ENCODE measurements at places on chromosomes 6 and 20.

DNA sequence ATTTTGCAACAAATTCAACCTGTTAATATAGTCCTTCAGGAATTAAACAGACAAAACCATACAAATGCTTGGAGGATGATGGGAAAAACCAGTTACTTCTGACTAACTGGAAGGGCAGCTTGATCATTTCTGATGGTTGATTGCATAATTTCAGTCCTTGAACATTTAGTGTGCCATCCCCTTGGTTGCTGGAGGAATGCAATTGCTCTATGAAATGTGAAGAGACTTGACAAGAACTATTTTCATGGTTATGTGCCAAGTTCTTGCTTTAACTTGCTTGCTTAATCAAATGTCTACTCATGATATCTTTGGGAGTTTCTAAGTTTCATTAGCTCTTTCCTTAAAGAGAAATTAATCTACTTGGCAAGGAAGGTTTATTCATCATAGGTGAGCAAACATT lies 45.2 kb downstream of the ANKEF1 start:
- peak overlapping the region; percentile 20 for H3K27ac ChIP-seq
- no peak for DNase-seq
- H3K4me3 ChIP-seq: no peak overlapping the region
- H3K27me3 ChIP-seq: no peaks in the 10 kb centered on the region

- no peaks in the 10 kb centered on the region for H3K27me3 ChIP-seq
- DNase-seq: no peak
- no peaks in the 10 kb centered on the region for H3K4me1 ChIP-seq
- no peaks in the 10 kb centered on the region for H3K36me3 ChIP-seq
Observed at GRCh38 chr6:103908898-103909297, 950.8 kb downstream of the HACE1 start.

GRCh38 chr6:154537511-154538325 lies 27.2 kb upstream of the CNKSR3 start:
- no peak overlapping the region for H3K4me3 ChIP-seq
- no peaks in the 10 kb centered on the region for H3K4me1 ChIP-seq
- DNase-seq: no peak

DNA sequence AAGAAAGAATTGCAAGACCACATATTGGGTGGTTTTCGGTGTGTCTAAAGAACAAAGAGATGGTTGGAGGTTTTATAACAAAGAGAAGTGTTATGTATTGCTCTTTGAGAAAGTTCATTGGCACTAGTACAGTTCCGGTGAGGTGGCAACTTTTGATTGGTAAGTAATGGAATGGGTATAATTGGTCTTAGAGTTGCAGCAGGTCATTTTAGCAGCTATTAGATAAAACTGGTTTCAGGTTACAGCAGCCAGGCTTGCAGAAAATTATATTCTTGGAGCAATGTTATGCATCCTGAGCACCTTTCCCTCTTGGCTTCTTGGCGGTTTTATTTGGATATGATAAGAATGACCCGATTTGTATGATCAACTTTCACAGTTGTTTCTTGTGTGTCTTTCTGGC lies 12.3 kb upstream of the SSTR4 start:
- H3K27me3 ChIP-seq: no peaks in the 10 kb centered on the region
- H3K27ac ChIP-seq: no peak overlapping the region
- DNase-seq: no peak
- no peak overlapping the region for H3K4me3 ChIP-seq

- H3K4me3 ChIP-seq: no peak overlapping the region
- no peak for DNase-seq
- no peaks in the 10 kb centered on the region for H3K27me3 ChIP-seq
Observed at GRCh38 chr6:148997865-148998264, 251.0 kb downstream of the UST start.

- no peaks in the 10 kb centered on the region for H3K27me3 ChIP-seq
- peaks cover 9% of the 10 kb centered on the region for H3K36me3 ChIP-seq
- H3K4me1 ChIP-seq: peaks cover 54% of the 10 kb centered on the region
- DNase-seq: no peak
- peak overlapping the region; percentile 98 for H3K27ac ChIP-seq
Observed at GRCh38 chr20:17971300-17972013, 2.6 kb downstream of the MGME1 start.

- no peaks in the 10 kb centered on the region for H3K27me3 ChIP-seq
- no peak for DNase-seq
- no peak overlapping the region for H3K27ac ChIP-seq
- no peaks in the 10 kb centered on the region for H3K4me1 ChIP-seq
Observed at GRCh38 chr6:132298344-132298949, 102.8 kb downstream of the MOXD1 start.

DNA sequence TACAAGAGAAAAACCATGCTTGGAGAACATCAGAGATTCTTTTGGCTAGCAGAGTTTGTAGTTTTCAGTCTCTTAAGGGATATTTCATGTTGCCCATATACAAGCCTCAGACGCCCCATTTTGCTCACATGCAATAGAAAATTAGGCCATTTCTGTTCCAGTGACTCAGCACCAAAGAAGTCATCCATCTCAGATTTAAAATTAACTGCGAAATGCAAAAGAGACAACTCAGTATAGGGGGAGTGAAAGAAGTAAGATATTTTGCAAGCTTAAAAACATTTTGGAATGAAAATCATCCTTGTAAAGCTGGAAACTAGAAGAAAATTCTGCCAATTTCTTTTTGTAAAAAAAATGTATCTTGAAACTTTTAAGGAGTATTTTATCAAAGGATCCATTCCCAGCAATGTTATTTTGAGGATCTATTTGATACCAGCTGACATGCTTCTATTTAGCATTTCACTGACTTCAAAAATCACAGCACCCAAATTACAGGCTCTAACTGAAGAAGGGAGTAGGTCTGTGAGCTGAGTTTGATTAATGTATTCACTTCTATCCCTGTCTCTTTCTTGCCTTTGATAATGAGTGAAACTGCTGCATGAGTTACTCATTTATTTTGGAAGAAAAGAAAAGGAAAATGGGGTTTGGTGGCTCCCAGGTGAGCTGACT lies 223.7 kb upstream of the SULF2 start:
- no peak overlapping the region for H3K4me3 ChIP-seq
- peaks cover 4% of the 10 kb centered on the region for H3K27me3 ChIP-seq
- no peaks in the 10 kb centered on the region for H3K36me3 ChIP-seq
- H3K4me1 ChIP-seq: no peaks in the 10 kb centered on the region
- DNase-seq: no peak

DNA sequence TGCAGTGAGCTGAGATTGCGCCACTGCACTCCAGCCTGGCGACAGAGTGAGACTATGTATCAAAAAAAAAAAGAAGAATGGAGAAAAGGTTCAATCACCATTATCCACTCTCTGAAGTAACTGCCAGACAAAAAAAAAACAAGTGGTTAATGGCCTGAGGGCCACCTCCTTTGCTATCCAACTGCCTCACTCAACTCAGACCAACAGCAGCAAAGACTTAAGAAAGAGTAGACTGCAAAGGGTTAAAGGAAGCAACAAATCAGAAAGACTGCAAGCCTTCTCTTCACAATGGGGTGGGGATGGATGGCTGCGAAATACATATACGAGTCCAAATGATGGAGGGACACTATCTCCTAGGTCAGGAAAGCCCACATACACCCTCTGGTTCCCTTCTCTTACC lies 3.2 kb downstream of the NFS1 start:
- H3K4me1 ChIP-seq: peaks cover 29% of the 10 kb centered on the region
- no peak overlapping the region for H3K4me3 ChIP-seq
- H3K27ac ChIP-seq: no peak overlapping the region
- no peak for DNase-seq
- H3K36me3 ChIP-seq: peaks cover 50% of the 10 kb centered on the region
- no peaks in the 10 kb centered on the region for H3K27me3 ChIP-seq

DNA sequence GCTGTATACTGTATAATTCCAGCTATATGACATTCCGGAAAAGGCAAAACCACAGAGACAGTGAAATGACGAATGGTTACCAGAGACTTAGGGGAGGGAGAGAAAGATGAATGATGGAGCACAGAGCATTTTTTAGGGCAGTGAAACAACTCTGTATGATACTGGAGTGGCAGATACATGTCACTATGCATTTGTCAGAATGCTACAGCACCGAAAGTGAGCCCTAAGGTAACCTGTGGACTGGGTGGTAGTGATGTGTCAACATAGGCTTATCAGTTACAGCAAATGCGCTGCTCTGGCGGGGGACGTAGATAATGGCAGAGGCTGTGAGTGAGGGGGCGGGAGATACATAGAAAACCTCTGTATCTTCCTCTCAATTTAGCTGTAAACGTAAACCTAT lies 201.3 kb upstream of the SSTR4 start:
- H3K27me3 ChIP-seq: no peaks in the 10 kb centered on the region
- no peak overlapping the region for H3K4me3 ChIP-seq
- DNase-seq: no peak
- no peaks in the 10 kb centered on the region for H3K4me1 ChIP-seq

GRCh38 chr6:44452725-44453124 lies 65.2 kb downstream of the CDC5L start:
- H3K27me3 ChIP-seq: no peaks in the 10 kb centered on the region
- H3K27ac ChIP-seq: no peak overlapping the region
- H3K4me3 ChIP-seq: no peak overlapping the region
- H3K4me1 ChIP-seq: peaks cover 11% of the 10 kb centered on the region

DNA sequence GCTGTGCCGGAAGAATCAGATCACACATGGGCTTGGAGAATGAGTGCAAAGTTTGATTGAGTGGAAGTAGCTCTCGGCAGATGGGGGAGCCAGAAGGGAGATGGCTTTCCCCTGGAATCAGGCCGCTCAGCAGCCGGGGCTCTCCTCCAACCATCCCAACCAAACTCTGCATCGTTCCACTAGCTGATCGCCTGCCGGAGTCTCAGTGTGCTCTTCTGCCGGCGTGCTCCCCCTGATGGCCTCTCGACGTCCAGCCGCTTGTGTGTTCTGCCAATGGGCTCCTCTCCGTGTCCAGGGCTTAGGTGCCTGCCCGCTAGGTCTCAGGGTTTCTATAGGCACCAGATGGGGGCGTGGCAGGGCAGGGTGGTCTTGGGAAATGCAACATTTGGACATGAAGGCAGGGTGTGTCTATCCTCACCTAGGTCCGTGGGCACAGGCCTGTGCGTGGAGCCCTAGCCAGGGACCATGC lies 4.9 kb upstream of the BIRC7 start:
- no peak for DNase-seq
- H3K27ac ChIP-seq: no peak overlapping the region
- H3K4me3 ChIP-seq: no peak overlapping the region
- H3K4me1 ChIP-seq: no peaks in the 10 kb centered on the region
- H3K36me3 ChIP-seq: no peaks in the 10 kb centered on the region

- no peak overlapping the region for H3K27ac ChIP-seq
- no peaks in the 10 kb centered on the region for H3K4me1 ChIP-seq
- no peak for DNase-seq
- no peaks in the 10 kb centered on the region for H3K27me3 ChIP-seq
Observed at GRCh38 chr6:39684790-39685488, 40.3 kb downstream of the KIF6 start.

GRCh38 chr20:20083807-20084206 lies 31.5 kb downstream of the CFAP61 start:
- H3K4me3 ChIP-seq: no peak overlapping the region
- no peaks in the 10 kb centered on the region for H3K36me3 ChIP-seq
- H3K4me1 ChIP-seq: peaks cover 28% of the 10 kb centered on the region
- H3K27me3 ChIP-seq: no peaks in the 10 kb centered on the region
- no peak for DNase-seq

GRCh38 chr20:63903796-63904561 lies 9.1 kb downstream of the DNAJC5 start:
- peaks cover 9% of the 10 kb centered on the region for H3K4me1 ChIP-seq
- no peak overlapping the region for H3K4me3 ChIP-seq
- no peaks in the 10 kb centered on the region for H3K27me3 ChIP-seq
- H3K27ac ChIP-seq: no peak overlapping the region
- no peak for DNase-seq

DNA sequence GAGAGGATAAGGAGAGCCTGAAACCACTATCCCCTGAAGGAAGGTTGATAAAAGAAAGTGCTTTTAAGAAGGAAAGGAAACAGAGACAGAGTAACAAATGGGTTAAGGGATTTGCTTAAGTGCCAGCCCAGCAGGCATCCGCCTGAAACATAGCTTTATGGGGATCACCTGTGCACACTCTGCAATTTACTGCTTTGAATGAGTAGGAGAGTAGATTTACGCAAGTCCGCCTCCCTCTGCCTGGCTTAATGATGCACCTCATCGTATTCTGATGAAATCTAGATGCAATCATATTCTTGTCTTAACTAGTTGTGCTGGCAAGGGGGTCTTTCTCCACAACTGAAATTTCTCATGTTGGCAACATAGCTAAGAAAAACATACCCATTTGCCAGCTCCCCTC lies 101.1 kb upstream of the ID4 start:
- H3K4me3 ChIP-seq: no peak overlapping the region
- H3K36me3 ChIP-seq: no peaks in the 10 kb centered on the region
- H3K4me1 ChIP-seq: no peaks in the 10 kb centered on the region
- H3K27me3 ChIP-seq: no peaks in the 10 kb centered on the region
- no peak for DNase-seq
- H3K27ac ChIP-seq: no peak overlapping the region

DNA sequence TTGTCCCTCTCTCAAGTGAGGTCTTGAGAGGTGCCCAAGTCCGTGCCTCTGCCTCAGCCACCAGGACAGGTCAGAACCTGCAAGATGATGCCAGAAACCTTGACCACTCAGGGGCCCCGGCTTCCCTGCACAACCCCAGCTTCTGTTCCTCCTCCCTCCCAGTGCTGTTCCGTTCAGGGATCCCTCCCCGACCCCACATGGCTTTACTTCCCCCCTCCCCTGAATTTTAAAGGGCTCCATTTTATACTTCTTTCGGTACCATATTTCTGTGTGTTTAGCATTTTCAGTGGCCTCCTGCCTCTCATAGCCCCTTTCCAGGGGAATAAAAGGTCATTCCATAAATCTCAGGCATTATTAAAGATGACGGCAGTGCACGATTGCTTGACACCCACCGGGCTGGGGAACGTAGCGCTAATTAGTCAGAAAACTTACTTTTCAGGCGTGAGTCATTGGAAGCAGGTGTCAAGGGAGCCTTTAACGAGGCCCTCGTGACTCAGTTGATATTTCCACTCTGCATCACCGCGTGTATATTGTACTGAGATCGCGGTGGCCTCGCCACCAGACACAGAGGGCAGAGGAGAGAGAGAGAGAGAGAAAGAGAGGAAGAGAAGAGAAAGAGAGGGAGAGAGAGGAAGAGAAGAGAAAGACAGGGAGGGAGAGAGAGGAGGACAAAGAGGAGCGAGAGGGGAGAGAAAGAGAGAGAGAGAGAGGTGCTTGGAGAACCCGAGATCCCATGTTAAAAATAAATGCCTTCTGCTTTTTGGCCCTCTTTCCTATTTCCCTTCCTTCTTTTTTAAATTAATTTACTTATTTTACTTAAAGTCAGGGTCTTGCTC lies 21.3 kb downstream of the KCNG1 start:
- DNase-seq: no peak
- H3K36me3 ChIP-seq: no peaks in the 10 kb centered on the region
- H3K27ac ChIP-seq: no peak overlapping the region
- no peaks in the 10 kb centered on the region for H3K4me1 ChIP-seq
- H3K4me3 ChIP-seq: no peak overlapping the region

- no peak overlapping the region for H3K4me3 ChIP-seq
- H3K4me1 ChIP-seq: no peaks in the 10 kb centered on the region
- H3K27ac ChIP-seq: no peak overlapping the region
- H3K27me3 ChIP-seq: no peaks in the 10 kb centered on the region
Observed at GRCh38 chr6:13194852-13195251, 133.5 kb downstream of the TBC1D7 start.

Data from suprapubic skin (tissue), 4 donors.